ENCODE measurements at places on chromosomes 6 and 20.

DNA sequence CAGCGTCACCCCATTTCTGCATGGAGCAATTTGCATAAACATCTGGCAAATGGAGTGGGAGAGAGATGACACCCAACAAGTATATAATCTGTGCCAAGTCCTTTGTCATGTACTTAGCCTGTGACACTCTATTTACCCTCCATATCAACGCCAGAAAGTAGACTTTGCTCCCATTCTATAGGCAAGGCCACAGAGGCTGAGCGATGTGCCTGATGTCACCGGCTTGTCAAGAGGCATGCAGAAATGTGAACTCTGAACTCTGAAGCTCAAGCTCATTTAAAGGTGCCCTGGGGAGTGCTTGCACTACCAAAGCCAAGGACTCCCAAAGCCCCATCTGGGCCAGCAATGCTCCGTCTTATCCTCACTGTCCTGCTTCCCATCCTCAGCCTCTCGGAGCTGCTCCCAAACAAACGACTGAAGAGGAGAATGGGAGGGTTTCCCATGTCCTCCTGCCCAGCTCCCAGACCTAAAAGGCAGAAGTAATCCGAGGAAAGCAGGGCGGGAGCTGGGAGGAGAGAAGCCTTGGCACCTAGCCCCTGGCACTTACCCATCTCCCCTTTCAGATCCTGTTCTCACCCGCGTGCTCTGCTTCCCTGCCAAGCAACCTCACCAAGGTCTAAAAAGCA is 9.2 kb downstream of the CPNE5 start:
- no peak for DNase-seq

GRCh38 chr6:37459981-37460800 is 27.2 kb downstream of the CMTR1 start:
- DNase-seq: no peak

- DNase-seq: no peak
These were observed 47.4 kb upstream of the KIF13A start for GRCh38 chr6:18034798-18035202.

- DNase-seq: no peak
These were observed 23.6 kb downstream of the PACRG start for GRCh38 chr6:162751211-162751859.

DNA sequence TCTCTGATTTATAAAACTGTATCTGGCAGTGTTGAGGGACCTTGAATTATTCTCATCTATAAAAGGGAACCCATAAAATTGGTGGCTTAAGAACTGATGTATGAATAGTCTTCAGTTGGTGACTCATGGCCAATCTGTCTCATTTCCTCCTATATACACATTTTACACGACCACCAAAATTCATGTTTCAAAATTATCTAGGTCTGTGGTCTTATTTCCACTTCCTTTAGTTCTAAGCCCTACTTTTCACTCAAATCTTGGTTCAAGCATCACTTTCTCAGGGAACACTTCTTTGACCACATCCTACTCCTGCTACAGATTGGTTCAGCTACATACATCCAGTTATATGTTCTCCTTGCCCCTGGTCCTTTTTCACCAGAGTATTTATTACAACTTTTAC is 18.6 kb upstream of the ENPP1 start:
- no peak for DNase-seq

DNA sequence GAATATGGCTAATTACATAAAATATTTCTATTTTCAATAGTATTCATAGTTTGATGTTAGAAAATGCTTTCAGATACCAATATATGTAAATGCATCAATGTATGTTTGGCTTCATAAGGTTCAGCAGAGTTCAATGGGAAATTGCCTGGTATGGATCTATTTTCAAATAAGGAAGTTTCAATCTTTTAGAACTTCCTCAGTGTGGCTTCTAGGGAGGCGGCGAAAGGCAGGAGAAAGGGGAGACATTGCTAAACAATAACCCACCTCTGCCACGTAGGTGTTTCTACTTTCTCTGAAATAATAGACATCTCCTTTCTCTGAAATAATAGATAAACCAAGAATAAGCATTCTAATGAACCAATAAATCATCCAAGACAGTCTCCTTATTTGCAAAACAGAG is 237.7 kb upstream of the RAB32 start:
- no peak for DNase-seq
